Renal cortex interstitium (tissue), 15 donors: ENCODE measurements at places on chromosomes 1 and 21.

DNA sequence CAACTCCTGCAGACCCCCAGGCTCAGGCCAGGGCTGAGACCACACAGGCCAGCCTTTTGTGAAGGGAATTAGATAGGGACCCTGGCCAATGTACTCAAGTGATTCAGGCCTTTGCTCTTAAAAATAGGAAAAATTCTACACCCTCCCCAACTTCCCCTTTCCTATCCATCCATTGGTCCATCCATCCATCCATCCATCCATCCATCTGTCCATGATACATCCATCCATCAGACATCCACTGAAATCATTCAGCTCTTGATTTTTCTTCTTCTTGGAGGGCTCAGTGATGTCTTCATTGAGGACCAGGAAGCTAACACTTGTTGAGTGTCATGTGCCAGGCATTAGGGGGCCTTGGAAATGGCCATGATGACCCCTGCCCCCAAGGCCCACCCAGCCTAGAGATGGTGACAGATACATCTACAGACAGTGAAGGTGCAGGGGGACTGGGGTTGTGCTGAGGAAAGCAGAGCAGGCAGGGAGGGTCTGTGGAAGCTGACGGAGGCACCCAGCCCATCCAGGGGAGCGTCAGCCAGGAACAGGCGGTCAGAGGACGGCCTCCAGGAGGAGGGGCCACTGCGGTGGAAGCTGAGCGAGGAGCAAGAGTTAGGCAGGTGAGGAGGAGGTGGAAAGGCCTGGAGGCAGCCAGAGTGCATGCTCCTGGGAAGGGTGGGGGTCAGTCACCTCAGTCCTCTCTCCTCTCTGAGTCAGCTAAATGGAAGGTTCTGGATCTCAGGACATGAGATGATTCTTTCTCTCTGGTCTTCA lies 81.9 kb downstream of the EPHB2 start:
- no peak for DNase-seq

- no peak for DNase-seq
Measured at GRCh38 chr1:15358565-15359133, 51.0 kb upstream of the EFHD2 start.

DNA sequence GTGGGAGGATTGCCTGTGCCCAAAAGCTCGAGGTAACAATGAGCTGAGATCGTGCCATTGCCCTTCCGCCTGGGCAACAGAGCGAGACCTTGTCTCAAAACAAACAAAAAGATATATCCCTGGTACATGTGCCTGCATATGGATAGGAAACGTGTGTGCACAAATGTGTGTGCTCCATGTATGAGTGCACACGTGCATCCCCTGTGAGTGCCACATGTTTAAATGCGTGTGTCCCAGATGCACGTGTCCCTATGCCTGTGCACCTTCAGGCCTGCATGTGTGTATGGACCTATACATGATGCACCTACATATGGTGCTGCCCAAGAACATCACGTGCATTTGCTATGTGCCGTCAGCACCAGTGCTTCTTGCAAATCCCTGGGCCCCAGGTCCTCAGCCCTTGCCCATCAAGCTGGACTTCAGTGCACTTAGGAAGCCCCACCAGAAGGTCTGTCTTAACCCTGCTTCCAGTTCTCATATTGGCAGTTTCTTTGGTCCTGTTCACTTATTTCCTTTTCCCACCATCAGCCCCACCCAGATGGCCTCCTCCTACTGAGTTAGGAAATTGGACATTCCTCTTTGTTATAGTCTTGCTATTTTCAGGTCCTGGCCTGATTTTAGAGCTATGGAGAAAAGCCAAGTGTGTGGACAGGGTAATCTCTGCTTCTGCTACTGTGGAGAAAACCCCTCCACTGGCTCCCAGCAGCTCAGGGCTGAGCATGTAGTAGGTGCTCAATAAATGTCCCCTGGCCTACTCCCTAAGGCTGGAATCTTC lies 15.4 kb downstream of the TIE1 start:
- no peak for DNase-seq

DNA sequence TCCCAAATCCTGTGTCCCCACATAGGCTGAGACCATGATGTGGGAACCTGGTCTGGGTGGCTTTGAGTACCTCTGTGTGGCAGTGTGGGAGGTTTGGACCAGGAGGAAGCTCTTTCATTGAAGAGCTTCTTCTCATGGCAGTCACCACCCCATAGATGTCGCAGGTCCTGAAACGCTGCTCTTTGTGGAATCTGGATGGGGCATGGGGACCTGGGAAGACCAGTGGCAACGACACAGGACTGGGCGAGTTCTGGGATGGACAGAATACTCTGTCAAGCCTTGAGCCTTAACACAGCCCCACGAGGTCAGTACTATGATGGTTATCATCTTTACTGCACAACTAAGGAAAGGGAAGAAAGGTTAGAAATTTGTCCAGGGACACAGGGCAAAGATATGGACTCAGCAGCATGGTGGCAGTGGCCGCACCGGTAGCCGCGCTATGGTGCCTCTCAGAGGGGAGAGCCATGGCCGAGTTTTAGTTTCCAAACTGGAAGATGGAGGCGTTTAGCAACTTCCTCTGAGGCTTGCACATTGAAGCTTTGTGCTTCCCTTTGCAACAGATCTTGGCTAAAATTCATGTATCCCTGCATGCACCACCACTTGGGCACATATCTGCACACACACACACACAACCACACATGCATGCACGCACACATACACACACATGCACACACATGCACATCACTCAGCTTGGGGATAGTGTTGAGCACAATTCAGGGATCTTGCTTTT lies 117.7 kb upstream of the C1orf174 start:
- no peak for DNase-seq

DNA sequence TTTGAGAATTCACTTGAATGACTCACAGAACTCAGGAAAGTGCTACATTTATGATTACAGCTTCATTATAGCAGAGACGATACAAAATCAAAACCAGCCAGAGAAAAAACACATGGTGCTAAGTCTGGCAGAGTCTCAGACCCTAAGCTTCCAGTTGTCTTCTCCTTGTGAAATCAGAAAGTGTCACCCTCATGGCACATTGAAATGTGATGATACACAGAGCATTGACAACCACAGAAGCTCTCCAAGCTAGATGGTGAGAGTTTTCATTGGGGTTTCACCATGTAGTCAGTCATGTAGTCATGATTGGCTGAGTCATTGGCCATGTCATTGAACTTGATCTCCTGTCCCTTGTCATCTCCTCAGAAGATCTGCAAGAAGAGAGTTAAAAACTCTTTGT lies 526.6 kb downstream of the MRPL39 start:
- DNase-seq: no peak

DNA sequence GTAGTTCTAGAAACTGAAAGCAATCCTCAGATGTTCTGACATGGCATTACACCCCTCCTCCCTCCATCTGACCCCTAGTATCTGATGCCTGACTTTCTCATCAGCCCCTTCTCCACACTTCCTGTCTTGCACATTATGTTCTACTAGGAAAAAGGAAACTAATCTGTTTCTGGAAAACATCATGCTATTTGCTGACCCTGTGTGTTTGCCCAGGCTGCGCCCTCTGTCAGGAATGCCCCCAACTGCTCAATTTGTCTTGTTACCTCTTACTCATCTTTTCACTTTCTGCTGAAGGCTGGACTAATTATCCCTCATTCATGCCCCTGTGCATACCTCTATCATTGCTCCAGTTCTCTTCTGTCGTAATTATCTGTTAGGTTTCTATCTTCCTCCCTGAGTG lies 37.5 kb upstream of the DAB1 start:
- DNase-seq: no peak

- DNase-seq: no peak
Measured at GRCh38 chr21:26956216-26956615, 10.7 kb downstream of the ADAMTS5 start.

DNA sequence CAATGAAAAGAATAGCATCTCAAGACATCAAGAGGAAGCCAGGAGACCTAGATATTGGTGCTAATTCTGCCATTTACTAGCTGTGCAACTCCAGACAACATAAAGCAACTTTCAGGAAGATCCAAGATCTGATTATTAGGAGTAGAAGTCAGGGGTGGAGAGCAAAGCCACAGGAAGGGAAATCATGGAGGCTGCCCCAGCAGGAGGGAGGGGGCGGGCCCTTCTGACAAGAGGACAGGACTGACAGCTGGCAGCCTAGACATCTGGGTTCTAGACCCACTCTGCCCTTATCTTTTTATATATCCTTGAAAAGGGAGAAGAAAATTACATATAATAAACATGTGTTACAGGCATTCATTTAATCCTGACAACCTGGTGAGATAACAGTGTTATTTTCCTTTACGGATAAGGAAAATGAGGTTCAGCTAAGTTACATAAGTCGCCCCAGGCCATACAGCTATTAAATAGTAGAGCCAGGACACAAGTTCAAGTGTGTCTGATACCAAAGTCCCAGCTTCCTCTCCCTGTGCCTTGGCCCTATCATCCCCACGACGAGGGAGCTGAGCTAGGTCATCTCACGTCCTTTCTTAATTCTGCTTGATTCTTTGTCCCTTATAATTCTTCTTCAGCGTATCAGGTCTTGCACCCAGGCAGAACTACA lies 46.6 kb downstream of the ARHGEF11 start:
- DNase-seq: no peak

GRCh38 chr21:21175798-21176334 lies 177.7 kb downstream of the NCAM2 start:
- DNase-seq: no peak

DNA sequence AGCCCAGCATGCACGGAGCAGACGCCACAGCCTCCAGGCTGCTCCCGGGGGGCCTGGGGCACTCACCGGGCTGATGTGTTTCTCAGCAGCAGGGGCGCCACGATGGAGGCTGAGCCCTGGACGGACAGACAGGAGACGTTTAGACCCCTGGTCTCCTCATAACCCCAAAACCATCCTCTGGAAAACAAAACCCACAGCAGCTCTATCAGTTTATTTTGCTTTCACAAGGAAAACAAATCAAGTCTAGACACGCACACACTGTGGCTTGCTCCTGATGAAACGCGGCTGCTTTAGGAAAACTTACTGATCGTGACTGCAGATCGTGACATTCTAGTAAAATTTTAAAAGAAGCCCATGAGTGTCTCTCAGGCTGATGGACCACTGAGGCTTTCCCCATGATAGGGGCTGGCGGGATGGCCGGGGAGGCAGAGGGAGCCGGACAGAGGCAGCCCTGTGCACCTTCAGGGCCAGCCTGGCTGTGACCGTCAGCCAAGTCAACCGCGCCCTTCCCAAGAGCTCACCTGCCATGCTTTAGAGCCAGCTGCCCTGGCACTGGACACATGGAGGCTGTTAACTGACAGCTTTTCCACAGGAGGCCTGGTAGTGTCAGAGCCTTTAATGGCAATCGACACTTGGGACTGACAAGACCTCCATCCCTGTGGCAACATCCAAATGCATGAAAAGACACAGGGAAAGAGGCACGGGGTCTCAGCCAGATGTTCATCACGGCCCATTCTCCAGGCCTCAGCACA lies 5.2 kb downstream of the POFUT2 start:
- DNase-seq: no peak

DNA sequence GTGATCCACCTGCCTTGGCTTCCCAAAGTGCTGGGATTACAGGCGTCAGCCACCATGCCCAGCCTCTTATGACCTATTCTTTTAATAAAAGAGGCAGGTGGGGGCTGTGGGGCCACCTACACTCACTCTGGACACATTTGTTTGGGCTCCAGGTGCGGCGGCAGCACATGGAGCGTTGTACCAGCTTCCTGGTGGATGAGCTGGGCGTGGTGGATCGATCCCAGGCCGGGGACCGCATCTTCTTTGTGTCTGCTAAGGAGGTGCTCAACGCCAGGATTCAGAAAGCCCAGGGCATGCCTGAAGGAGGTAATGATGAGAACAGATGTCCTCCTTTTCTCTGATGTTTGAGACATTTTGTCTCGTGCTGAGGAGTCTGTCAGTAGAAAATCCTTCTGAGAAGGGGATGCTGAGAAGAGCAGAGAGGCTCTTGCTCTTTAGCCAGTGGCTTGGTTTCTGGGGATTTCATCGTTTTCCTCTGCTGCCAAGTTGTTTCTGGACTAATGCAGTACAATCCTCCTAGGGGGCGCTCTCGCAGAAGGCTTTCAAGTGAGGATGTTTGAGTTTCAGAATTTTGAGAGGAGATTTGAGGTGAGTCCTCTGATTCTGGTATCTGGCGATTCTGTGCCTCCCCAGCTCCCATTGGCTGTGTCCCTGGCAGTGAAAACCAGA lies 17.9 kb upstream of the MIIP start:
- no peak for DNase-seq

GRCh38 chr1:23452011-23452411 lies 27.5 kb upstream of the TCEA3 start:
- DNase-seq: peak; percentile 39

- no peak for DNase-seq
Measured at GRCh38 chr1:41408691-41409090, 47.5 kb downstream of the FOXO6 start.

DNA sequence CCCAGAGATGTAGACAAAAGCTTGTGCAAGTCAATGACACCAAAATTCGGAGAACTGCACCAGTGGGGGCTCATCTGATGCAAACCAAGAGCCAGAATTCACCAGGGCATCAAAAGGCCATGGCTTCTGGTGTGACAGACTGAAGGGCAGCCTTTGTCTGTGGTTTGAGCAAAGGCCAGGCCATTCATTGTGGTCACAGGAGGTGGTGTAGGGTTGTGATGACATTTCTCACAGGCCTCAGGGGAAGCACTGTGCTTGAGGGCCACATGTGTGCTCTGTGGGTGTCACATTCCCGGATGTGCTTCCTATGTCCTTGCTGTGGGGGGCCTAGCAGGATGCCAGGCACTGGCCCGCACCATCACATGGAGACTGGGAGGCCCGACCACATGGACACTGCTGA lies 22.5 kb upstream of the KCNE1 start:
- no peak for DNase-seq

GRCh38 chr1:223710179-223711133 lies 1.9 kb upstream of the CAPN2 start:
- no peak for DNase-seq
